Activated CD4-positive, alpha-beta T cell treated with anti-CD3 and anti-CD28 coated beads for 1 hour (primary cell): ENCODE measurements at places on chromosomes 12 and 14.

DNA sequence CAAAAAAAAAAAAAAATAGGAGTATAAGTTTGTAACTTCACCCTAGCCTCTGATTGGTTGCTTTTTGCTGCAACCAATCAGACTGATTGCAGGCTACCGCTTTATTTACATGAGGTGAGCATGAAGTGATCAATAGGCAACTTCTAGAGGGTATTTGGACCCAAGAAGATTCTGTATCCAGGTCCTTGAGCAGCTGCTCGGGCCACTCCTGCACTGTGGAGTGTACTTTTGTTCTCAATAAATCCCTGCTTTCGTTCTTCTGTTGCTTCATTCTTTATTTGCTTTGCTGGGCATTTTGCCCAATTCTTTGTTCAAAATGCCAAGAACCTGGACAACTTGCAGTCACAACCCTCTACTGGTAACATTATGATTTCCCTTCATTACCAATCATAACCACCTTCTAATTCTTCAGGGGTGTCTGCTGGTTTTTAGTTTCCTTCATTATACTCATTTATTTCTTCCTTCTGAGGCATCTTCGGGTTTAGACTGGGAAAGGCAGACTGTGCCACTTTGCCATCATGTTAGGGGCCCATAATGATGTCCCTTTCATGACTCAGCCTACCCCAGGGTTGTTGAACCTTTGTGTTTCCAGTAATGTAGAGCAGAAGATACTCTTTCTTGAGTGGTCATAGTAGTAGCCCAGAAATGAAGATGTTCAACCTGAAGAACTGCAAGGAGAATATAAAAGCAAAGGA, 43.4 kb upstream of the LIMA1 start:
- DNase-seq: no peak

DNA sequence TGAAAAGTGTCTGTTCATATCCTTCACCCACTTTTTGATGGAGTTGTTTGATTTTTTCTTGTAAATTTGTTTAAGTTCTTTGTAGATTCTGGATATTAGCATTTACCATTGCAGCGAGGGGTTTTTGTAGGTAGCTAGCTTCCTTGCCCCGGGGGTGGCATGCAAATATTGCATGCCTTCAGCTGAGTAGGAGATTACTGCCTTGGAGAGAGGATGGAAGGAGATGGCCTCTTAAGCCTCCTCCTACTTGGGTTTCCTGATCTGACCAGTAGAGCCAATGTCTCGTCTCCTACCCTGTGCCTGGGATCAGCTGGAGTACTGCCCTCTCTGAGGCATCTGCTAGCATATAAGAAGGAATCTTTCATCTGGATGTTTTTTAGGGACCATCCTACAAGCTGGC, 134.4 kb upstream of the CCND2 start:
- no peak for DNase-seq

DNA sequence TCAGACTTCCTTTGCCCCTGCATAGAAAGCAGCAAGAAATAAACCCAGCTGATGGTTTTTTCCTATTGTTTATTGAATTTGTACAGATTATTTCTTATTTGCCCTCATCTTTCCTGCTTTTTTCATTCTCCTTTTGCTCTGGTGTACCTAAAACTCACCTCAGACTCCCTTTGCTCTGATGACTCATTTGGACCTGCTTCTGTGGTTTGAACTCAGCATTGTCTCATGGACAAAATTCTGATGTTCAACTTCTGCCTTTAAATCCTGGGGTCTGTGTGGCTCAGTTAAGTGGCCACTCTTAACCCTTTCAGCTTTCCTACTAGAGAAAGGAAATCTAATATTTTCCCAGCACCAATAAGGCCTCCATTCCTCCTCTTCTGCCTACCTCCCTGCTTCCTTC, 3.5 kb upstream of the SENP1 start:
- DNase-seq: no peak

DNA sequence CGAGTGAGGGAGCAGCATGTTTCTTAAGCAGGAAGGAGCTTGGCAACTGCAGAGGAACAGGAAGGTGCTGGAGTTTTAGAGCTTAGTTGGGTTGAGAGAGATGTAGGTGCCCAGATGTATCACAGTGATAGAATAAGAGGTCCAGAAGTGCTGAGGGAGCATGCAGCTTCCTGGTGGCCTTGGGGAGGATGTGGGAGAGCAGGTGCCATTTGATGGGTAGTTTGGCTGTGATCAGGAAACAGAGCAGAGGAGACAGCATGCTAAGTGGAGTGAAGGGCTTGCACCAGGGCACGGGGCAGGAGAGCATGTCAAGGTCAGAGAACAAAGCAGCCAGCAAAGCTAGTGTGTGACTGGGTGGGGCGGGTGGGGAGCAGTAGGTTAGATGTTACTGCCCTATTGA, 74.8 kb downstream of the PAPOLA start:
- no peak for DNase-seq

- no peak for DNase-seq
These were observed 148.0 kb upstream of the PDE3A start for GRCh38 chr12:20220339-20220738.

- no peak for DNase-seq
These were observed 39.2 kb downstream of the CPM start for GRCh38 chr12:68893741-68894140.

DNA sequence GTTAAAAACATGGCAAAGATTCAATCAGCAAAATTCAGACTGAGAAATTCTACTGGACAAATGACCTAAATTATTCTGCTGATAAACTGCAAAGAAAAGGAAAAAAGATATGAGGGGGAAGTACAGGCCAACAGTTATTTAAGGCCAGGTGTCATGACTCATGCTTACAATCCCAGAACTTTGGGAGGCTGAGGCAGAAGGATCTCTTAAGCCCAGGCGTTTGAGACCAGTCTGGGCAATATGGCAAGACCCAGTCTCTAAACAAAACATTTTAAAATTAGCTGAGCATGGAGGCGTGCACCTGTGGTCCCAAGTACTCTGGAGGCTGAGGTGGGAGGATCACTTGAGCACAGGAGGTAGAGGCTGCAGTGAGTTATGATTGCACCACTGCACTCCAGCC, 91.8 kb upstream of the USP15 start:
- DNase-seq: no peak

DNA sequence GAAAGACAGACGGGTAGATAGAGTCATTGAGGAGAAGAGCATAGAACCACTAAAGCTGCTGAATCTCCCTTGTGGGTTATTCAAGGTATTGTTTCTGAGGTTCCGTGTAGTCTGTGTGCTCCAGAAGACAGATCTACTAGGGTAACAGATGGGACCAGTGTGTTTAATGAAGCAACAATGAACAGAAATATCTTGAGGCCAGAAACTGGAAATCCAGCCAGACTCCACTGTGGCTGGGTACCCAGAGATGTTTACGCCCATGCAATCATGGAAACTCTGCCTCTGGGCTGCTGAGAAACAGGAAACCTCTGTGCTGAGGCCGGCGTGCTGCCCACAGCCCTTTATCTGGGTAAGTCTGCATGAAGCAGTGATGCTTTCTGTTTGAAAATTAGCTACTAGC, 8.3 kb downstream of the PROX2 start:
- peak; percentile 43 for DNase-seq

DNA sequence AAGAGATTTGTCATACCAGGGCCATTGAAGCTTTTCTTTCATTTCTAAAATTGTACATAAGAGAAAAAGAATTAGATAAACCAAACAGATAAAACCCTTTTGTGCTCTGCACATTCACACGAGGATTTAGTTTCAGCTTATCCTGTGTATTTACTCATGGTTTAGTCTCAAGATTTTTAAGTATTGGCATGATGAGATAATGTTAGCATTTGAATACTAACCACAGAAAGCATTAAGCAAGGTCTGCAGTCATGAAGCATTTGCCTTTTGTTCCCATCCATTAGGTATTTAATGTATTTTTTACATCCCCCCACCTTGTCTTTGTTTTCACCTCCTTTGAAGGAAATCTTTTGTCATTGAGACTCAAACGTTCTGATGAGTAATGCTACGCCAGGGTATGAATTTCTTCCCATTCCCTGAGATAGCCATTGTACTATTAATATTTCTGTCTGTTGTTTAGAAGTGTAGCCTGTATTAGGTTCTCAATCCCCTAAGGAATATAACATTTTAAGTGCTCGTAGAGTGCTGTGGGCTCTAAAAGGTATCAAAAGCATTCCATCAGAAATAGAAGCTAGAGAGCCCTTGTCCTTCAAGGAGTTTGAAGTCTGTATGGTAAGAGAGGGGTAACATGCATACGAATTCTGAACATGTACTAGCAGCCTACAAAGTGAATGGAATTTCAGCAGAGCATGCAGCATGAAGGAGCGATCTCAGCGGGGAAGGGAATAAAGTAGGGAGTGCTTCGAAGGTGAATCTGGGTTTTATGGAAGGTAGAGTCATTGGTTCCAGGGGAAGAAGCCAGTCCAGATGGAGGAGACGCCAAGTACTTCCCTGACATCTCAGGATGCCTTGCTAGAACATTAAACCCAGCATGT, 22.3 kb downstream of the CRADD start:
- DNase-seq: no peak

DNA sequence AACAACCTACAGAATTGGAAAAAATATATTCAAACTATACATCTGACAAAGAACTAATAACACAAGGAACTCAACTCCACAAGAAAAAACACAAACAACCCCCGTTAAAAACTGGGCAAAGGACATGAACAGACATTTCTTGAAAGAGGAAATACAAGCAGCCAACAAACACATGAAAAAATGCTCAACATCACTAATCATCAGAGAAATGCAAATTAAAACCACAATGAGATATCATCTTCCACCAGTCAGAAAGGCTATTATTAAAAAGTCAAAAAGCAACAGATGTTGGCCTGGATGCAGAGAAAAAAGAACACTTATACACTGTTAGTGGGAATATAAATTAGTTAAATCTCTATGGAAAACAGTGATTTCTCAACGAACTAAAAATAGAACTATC, 82.6 kb upstream of the CCDC91 start:
- no peak for DNase-seq

DNA sequence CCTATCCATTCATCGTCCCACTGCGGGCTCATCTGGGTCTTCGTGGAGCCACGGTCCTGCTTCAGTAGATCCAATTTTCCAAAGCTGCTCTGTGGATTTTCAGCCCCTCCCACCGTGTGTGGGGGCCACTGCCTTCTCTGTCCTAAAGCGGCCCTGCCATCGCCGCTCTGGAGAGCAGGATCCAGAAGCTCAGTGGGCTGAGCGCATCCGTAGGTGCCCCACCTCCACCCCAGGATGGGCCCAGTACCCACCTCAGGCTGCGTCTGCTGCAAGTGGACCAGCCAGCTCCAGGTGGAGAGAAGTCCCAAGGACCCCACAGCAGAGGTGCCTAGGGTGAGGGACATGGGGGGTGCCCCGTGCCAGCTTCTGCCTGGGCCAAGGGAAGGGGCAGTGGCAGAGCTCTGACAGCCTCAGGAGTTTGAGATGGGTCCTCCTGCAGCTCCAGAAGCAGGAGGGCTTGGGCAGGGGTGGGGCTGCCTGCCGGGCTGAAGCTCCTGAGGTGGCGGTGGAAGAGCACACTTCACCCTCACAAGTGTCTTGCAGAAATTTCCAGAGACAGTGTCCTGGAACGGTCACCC, 148.1 kb upstream of the C14orf180 start:
- no peak for DNase-seq

- DNase-seq: no peak
These were observed 6.0 kb downstream of the KITLG start for GRCh38 chr12:88574278-88574677.

GRCh38 chr12:49811961-49812401, 16.2 kb downstream of the NCKAP5L start:
- no peak for DNase-seq

GRCh38 chr12:93185369-93185741, 192.4 kb upstream of the NUDT4 start:
- no peak for DNase-seq

DNA sequence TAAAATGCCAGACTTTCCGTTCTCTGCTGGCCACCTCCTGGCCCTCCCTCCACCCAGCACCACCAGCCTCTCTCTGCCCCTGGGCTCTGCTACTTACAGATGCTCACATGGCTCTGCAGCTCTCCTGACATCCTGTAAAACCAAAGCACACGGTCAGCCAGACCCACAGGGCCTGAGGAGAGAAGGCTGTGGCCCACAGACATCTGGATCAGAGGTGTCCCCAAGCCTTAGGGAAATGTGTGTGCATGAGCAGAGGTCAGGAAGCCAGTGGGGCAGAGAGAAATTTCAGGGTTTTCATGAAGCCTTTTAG, 11.5 kb downstream of the KRT77 start:
- no peak for DNase-seq

DNA sequence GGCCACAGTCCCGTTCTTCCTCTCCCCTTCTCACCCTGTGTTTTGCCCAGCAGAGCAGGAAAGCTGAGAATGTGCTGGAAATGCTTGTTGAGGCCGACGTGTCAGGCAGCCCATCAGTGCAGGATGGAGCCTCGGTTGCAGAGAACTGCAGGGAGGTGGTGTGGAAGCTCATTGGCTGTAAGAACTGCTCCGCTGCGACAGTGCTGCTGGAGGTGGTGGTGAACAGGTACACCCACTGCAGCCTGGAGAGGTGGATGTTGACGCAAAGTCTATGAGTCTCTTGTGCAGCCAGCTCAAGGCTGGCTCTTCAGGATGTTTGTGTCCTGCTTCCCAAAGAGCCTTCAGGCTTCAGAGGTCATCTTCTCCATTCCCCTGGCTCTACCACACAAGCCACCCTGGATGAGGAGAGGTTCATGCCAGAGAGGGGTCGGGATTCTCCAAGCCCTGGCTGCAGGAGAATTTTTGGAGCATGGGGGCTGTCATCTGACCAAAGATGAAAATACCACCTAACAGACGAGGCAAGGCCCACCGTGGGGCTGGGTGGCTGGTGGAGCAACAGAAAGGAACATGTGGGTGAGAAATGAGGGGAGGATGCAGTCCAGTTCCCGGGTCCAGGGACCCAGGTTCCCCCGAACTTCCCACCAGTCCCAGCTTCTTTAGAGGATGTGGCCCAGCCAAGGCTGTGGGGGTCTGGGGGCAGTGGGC, 174.1 kb upstream of the PRMT8 start:
- DNase-seq: no peak

DNA sequence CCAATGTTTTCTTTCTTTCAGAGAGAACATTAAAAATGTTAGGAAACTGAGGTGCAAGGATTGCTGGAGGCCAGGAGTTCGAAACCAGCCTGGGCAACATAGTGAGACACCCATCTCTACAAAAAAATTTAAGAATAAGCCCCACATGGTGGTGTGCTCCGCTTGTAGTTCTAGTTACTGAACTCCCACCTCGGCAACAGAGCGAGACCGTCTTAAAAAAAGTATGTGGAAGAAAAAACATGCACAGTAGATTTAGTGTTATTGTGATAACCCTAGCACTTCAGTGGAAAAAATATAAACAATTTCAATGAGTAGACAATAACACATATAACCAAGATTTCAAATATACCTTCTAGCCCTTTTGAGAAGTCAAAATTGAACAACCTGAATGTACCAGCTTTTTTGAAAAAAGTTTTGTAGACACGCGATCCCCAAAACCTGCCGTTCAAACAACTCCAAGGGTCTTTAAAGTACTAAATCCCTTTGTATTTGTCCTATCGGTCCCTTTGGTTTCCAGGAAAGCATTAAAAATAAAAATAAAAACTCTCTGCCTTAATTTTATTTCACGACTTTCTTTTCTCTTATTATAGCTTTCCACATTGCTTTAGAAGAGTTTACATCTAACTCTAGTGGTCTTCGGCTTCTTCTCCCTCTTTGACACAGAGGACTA, 1.0 kb upstream of the ANO6 start:
- no peak for DNase-seq
